ENCODE measurements at places on chromosomes 6 and 20.

GRCh38 chr6:112576423-112576822 is 229.3 kb downstream of the RFPL4B start:
- no peak for DNase-seq

- DNase-seq, result peak; percentile 90
These were observed 82.3 kb upstream of the CD83 start for GRCh38 chr6:14035071-14035847.

GRCh38 chr6:10894958-10895357 is 8.1 kb downstream of the SYCP2L start:
- DNase-seq, result no peak

DNA sequence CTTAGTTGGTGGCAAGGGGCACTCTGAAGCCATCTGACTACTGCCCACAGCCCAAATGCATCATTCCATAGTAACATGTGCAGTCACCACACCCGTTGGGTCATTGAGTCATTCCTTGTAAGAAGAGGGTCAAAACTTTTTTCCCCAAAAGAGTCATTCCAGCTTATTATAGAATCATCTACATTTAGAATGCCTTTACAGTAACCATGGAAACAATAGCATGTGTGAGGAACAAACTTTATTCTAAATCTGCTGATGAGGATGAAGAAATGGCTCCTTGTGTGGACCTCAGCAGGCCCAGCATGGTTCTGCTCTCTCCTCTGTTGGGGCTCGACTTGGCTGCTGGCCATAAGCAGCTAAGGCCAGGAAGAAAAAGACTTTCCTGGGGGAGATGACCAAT is 111.2 kb upstream of the PTPRT start:
- DNase-seq, result no peak

- no peak for DNase-seq
These were observed 27.4 kb upstream of the SLC24A3 start for GRCh38 chr20:19185083-19185482.
